CD4-positive, alpha-beta T cell treated with Interleukin-6 for 4 hours (primary cell): ENCODE measurements at places on chromosomes 7 and 10.

DNA sequence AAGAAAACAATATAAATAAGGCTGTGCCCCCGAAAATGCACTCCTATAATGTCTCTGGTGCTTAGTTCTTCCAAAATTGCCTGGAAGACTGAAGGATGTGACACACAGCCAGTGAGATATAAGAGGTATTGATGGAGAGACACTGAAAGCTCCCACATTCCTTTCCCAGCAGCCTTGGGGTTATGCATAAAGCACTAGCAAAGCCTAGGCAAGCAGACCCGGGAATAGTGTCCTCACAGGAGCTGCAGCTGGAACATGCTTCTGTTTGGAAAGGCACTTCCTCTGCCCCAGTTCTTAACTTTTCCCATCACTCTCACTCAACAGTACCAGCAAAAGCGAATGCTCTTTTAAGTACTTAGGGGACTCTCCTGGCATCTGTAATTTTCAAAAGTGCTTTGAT is 178.0 kb downstream of the AMPH start:
- no peak for DNase-seq

DNA sequence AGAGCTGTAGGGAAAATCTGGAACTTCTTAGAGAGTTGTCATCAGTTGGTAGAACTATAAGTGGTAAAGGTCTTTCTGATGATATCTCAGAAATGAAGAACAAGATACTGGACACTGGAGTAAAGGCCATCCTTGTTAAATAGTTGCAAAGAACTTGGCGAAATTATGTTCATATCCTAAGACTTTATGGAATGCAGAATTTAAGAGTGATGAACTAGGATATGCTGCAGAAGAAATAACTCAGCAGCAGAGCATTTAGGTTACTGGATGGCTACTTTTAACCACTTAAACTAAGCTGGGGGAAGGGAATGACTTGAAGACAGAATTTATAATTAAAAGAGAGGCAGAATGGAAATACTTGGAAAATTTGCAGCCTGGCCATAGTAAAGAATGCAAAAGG is 23.7 kb downstream of the PTEN start:
- DNase-seq, result no peak

- DNase-seq, result no peak
Measured at GRCh38 chr7:55325371-55325792, 39.8 kb upstream of the LANCL2 start.

- DNase-seq, result no peak
Measured at GRCh38 chr7:44060948-44061644, 4.3 kb downstream of the PGAM2 start.

DNA sequence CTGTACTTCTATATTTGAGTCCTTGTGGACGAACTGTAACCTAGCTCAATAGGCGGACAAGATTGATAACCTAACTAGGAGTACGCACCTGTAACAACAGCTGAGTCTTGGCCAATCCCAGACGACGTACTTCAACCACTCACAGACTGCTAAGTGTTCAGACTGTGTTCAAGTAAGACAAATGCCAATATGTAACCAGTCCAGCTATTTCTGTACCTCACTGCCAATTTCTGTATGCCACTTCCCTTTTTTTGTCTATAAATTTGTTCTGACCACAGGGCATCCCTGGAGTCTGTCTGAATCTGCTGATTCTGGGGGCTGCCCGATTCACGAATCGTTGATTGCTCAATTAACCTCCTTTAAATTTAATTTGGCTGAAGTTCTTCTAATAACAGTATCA is 32.2 kb downstream of the HACD1 start:
- no peak for DNase-seq

- DNase-seq, result peak; percentile 3
Measured at GRCh38 chr10:7788639-7789286, 786 bp downstream of the ATP5F1C start.

DNA sequence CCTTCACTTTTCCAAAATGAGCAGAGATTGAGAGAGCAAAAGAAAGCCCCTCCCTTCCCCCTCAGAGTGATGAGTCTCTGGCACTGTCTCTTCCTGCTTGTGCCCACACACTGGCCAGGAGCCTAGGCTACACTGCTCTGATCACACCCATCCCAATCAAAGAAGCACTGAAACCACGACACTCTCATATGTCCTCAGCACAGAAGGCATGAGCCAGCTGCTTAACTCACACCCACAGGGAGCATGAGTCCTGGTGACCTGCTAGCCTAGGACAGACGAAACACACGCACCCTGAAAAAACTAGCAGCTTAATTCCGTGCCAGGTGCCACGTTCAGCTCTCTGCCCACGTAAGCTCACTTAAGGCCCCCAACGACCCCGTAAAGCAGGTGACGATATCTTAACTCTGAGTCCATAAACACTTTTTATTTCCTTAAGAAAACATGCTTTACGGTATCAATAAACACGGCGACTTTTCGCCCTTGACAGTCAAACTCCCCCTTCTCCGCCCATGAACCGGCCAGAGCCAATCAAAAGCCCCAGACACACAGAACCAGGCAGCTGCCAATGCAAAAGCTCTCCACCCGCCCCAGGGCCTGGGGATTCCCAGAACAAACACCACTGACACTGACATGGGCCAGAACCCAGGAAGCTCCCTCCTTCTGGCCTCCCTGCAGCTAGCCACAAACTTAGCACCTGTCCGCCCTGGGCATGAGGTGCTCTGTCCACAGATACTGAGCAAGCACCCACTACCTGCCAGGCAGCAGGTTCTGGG is 69.0 kb downstream of the TNRC18 start:
- DNase-seq, result no peak
